ENCODE measurements at places on chromosomes 4 and X.

DNA sequence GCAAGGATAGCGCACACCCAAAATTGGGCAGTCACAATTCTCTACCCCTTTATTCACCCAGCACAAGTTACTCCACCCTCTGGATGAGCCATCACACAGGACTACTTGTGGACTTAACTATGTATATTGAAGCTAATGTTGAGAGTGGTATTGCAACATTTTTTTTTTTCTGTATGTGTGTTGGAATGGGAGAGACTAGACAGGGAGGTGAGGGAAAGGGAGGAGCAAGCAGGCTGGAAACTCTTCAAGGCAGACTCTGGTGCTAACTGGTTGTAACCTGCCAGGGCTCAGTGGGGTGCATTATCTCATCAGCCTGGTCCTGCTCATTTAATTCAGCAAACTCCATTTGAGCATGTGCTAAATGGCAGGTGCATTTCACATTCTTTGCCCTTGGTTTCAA lies 18.4 kb upstream of the CWH43 start:
- no peak for DNase-seq

DNA sequence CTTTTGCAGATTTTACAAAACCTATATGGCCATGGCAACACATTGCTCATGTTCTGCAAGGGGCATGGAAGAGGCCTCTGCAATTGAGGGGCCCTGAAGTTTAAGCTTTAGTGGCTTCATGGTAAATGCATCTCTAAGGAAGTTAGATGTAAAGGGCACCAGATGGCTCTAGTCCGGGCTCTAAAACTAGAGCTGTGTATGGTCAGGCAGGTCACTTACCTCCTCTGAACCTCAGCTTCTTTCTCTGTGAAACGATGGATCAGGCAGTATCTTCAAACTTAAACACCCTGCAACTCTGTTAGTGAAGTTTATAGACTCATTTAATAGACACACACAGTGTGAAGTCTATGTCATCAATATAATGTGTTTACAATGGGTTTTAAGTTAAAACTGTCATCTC lies 10.0 kb downstream of the MAGEB17 start:
- DNase-seq, result no peak

- no peak for DNase-seq
Measured at GRCh38 chrX:110678591-110678990, 117.0 kb downstream of the CHRDL1 start.

GRCh38 chr4:8878421-8878820 lies 6.8 kb upstream of the HMX1 start:
- no peak for DNase-seq

GRCh38 chr4:76253511-76253910 lies 2.0 kb downstream of the FAM47E start:
- DNase-seq, result no peak

GRCh38 chr4:5750946-5751665 lies 40.1 kb downstream of the EVC start:
- DNase-seq, result no peak

- DNase-seq, result no peak
Measured at GRCh38 chrX:40170830-40171512, 73.2 kb upstream of the BCOR start.

- DNase-seq, result no peak
Measured at GRCh38 chr4:115780268-115780667, 666.8 kb upstream of the NDST4 start.

- DNase-seq, result no peak
Measured at GRCh38 chr4:702618-703048, 3.0 kb upstream of the PCGF3 start.

DNA sequence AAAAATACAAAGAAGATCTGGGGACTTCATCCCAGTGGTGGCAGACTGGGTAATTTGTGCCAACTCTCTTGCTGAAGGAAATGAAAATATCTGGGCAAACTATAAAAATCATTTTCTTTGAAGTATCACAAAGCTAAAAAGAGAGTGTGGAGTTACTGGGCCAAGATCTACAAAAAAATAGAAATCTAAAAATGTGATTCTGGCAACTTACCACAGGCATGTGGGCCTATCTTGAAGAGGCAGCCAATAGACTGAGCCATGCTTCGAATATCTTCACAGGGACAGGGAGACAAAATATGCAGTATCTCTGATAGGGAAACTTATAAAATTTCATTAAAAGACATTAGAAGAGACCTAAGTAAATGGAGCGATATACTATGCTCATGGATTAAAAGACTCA lies 168.8 kb downstream of the RCHY1 start:
- DNase-seq, result no peak

DNA sequence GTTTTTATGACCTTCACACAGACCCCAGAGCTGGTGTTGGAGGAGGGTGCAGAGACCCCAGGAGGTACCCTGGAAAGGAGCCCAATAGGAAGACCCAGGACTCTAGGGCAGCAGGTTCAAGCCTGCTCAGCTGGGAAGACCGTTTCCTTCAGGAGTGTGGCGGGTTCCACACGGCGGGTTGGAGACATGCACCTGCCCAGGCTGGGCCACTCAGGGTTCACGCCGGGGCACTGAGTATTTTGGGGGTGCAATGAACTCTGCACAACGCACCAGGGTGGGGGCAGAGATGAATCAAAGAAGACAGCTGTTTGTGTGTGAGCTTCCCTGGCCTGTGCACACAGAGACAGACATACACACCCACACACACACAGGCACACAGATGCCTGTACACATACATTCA lies 52.5 kb upstream of the PPP2R3B start:
- no peak for DNase-seq

GRCh38 chr4:138037696-138038095 lies 204.5 kb downstream of the SLC7A11 start:
- no peak for DNase-seq

DNA sequence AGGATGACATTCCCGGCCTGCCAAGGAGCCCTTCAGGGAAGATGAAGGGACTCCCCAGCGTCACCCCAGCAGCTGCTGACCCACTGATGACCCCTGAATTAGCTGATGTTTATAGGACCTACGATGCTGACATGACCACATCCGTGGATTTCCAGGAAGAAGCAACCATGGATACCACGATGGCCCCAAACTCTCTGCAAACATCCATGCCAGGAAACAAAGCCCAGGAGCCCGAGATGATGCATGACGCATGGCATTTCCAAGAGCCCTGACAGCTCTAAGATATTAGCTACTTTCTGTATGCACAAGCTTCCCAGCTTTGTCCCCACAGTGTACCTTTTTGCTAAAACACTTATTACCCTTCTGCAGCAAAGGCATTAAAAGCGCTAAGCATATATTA lies 14.4 kb downstream of the AMBN start:
- DNase-seq, result no peak

DNA sequence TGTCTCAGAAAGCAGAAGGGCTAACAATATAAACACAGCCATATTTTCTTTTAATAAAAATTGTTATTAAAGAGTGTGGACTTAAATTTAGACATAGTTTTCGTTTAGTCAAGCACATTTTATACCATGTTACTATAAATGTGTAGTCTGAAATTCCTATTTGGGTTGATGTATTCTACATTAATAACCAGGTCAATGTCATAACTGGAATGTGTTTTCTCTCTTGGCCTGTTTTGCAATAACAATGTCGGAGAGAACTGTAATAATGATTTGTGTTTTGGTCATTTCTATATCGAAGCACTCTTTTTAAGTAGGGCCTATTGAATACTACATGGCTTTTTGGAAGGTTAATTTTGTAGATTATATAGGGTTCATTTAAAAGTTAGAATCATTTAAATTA lies 5.5 kb downstream of the USO1 start:
- DNase-seq, result no peak

GRCh38 chr4:120348521-120348920 lies 281.9 kb upstream of the MAD2L1 start:
- no peak for DNase-seq

GRCh38 chrX:110748256-110748806 lies 47.3 kb downstream of the CHRDL1 start:
- no peak for DNase-seq

DNA sequence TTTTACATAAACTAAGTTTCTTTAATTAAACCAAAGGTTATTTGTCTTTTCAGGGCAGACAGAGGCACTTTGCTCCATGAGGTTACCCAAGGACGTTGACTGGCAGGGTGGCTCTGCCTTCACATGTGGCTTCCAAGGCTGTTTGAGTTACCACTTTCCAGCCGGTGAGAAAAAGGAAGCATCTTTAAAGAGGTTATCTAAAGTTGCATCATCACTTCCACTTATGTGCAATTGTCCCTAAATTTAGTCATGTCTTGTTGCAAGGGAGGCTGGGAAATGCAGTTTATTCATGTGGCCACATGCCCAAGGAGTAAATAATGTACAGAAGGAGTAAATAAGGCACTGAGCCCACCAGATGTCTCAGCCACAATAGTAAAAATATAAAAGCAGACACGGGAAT lies 29.0 kb upstream of the RAP1GDS1 start:
- no peak for DNase-seq

DNA sequence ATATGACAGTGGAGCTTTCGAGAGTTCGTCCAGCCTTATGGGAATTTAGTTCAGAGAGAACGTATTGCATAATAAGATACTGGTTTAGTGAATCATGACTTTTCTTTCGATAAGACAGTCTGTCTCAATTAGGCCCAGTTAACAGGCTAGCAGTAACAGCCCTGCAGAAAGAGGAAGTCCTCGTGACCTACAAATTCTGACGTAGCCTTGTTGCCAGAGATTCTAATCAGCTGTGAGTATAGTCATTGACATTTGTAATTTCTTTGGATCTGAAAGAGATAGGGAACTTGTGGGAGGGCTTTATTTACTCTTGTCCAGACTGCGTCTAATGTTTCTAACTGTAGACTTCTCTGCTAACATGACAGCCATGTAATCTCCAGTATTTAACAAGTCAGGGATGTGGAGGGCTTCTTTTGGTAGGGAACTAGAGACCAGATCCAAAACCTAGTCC lies 15.8 kb downstream of the ART3 start:
- DNase-seq, result no peak

- DNase-seq, result no peak
Measured at GRCh38 chr4:186624951-186625350, 69.6 kb upstream of the MTNR1A start.

- no peak for DNase-seq
Measured at GRCh38 chr4:41067369-41067768, 147.0 kb downstream of the APBB2 start.
